ENCODE measurements at places on chromosomes 13 and 19.

DNA sequence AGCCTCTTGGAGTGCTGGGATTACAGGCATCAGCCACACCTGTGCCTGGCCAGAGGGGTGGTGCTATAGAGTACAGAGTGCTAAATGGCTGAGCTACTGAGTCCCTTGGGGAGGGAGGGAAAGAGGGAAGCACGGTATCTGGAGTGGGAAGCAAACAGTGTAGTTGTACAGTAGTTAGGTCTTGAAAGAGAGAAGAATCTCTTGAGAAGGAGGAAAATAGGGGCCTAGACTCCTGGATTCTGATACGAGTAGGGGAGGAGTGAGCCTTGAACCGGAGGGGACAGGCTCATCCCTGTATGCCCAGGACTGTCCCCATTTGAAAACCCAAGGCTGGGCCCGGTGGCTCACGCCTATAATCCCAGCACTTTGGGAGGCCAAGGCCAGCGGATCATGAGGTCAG, 5.1 kb downstream of the MYADM start:
- DNase-seq: no peak

DNA sequence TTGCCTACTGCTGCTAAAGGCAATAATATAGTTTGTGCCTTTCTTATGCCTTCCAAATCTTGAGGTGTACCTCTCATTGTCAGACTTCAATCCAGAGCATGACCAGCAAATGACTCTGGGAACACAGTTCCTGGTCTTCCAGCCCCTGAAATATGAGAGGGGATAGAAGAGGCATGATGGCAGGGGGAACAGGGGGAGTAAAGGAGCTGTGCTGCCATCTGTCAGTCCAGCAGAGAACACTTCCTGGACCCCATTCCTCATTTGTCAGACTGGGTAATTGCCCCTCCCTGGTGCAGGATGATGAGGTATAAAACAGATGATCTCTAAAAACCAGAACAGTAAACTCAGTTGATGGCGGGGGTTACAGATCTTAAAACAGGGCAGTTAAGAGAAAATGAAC, 618.7 kb downstream of the DIAPH3 start:
- no peak for DNase-seq

- DNase-seq: no peak
Measured at GRCh38 chr13:49213997-49214916, 5.9 kb upstream of the MLNR start.

- no peak for DNase-seq
Measured at GRCh38 chr13:36148446-36148845, 17.3 kb upstream of the DCLK1 start.

DNA sequence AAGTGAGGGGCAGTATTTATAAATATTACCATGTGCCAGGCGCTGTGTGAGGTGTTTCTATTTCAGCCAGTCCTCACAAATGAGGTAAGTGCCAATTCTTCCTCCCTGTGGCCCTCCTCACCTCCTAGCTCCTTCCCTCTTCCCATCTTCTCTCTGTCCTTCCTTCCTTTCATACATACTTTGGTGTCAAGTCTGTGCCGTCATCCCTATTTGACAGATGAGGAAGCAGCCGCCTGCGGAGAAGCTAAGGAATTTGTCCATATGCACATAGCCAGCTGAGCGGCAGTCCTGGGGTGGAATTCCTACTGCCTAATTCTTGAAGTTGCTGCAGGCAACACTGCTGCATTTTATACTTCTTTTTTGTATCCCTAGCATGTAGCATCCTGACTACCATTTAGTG, 150.8 kb downstream of the B3GLCT start:
- DNase-seq: no peak

DNA sequence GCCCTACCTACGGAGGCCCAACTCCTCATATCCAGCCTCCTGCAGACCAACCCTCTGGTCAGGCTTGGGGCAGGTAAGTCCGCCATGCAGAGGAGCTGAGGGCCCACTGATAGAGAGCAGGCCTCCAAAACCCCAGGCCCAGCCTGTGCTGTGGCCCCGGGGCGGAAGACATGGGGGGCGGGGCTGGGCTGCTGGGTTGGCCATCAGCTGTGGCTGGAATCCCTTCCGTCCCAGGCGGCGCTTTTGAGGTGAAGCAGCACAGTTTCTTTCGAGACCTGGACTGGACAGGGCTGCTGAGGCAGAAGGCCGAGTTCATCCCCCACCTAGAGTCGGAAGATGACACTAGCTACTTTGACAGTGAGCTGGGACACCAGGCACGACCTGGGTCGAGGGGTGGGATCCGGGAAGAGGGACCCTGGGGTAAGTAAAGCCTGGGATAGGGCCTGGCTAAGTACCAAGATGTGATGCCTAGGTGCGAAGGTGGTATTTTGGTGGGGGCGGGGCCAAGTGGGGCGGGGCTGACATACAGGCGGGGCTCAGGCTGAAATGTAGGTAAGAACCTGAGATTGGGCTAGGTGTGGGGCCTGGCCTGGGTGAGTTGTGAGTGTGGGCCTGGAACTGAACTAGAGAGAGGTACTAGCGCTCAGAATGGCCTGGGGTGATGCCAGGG, 15.4 kb downstream of the DNASE2 start:
- DNase-seq: no peak

GRCh38 chr13:99087954-99088491, 110.2 kb upstream of the DOCK9 start:
- no peak for DNase-seq

DNA sequence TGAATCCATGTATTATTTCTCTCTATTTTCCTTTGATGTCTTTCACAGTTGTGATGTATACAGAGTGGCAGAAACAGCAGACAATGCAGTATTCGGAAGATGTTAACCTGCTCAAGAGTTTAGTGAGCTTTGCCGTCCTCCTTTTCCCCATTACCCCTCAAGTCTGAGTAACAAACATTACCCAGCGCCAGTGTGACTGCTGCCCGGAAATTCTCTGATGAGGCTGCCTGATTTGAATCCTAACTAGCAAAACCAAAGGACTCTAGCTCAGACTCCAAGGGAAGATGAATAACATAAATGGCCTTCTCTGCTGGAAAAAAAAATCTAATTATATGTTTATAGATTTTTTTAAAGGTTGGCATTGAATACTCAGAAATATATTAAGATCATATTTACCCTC, 247.3 kb upstream of the SOX21 start:
- no peak for DNase-seq

- no peak for DNase-seq
Measured at GRCh38 chr13:107234319-107235073, 666.6 kb upstream of the ARGLU1 start.

- DNase-seq: no peak
Measured at GRCh38 chr19:11377237-11377636, 2.8 kb downstream of the SWSAP1 start.

DNA sequence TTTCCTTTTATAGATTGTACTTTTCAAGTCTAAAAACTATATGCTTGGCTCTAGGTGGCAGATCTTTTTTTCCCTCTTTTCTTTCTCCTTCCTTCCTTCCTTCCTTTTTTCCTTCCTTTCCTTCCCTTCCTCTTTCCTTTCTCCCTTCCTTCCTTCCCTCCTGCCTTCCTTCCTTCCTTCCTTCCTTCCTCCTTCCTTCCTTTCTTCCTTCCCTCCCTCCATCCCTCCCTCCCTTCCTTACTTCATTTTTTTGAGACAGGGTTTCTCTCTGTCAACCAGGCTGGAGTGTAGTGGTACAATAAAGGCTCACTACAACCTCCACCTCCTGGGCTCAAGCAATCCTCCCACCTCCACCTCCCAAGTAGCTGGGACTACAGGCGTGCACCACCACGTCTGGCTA, 48.1 kb downstream of the F2RL3 start:
- DNase-seq: no peak

DNA sequence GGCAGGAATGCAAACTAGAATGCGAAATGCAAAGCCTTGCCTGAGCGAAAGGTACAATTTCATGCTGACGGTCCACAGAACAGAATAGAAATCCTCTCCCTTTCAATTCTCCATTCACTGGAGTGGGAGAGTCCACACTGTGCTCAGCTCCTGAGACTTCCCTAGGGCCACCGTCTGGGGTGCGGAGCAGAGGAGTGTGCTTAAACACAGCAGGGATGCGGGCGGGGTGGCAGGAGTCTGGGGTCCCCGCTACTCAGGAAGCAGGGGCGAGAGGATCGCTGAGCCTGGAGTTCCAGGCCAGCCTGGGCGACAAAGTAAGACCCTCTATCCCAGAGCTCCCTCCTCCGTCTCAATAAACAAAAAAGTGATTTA, 552 bp upstream of the ZNF816 start:
- no peak for DNase-seq

GRCh38 chr19:14517840-14518505, at the start of gene DNAJB1:
Gene DNAJB1, minus strand, starts transcription at chr19:14518397. Its CDS starts 48 bp downstream, at chr19:14518349.
- DNase-seq: peak; percentile 21

DNA sequence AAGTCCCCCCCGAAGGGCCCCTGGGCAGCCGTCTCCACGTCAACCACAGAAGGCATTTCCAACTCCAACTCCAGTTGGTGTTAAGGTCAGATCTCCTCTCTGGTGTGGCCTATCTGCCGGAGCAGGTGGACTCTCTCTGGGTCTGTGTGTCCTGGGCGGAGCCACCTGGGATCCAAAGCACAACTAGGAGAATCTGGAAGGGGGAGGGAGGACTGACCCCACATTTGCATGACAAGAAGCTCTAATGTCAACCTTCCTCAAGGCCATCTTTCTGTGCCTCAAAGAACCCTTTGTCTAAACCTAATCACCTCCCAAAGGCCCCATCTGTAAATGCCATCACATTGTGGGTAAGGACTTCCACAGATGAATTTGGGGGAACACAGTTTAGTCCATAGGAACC, 381.5 kb downstream of the UQCRFS1 start:
- no peak for DNase-seq

DNA sequence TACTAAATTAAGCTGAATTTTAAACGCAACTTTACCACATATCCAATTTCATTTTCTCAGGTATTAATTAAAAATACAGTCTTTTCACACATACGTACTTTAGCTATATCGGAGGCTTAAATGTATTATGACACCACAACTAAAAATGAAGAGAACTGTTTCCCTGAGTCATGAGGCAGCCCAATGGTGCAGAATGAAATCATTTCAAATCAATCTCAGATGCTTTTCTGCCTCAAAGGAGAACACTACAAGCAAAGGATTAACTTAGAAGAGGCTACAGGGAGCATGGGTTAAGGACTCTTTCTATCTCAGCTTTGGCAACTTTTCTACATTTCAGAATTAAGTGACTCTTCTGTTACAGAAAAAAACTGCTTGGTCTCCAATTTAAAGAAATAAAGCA, 516.3 kb upstream of the HTR2A start:
- no peak for DNase-seq

- no peak for DNase-seq
Measured at GRCh38 chr19:33235269-33235995, 9.8 kb upstream of the SLC7A10 start.
